Fibroblast of mammary gland (primary cell): ENCODE measurements at places on chromosomes 1 and 21.
A peak's percentile ranks its signal among the peaks of the same experiment; 100 is the strongest.

DNA sequence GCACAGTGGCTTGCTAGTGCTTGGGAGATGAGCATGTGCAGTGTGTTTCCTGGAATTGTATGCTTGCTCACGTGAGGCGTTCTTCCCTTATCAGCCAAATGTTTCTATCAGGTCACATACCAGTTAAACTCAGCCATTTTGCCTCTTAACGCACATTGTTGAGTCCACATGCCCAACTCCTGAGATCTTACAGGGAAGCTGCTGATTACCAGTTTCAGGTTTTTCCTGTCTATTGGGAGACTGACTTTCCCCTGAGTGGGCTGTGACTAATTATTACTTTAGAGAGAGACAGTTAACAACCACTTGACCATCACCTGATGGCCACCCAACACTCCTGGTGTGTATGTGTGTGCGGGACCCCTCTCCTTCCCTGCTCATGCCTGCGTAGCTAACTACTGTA is 161.3 kb upstream of the PTGFR start:
- DNase-seq, result no peak

- no peak for DNase-seq
These were observed at the start of gene CDK18 for GRCh38 chr1:205504311-205505075. Gene CDK18, plus strand, starts transcription at chr1:205504669. Its CDS starts 18,499 bp downstream, at chr1:205523168.

GRCh38 chr1:156618853-156619581 is at the start of gene HAPLN2:
Gene HAPLN2, plus strand, starts transcription at chr1:156619415. Its CDS starts 4,076 bp downstream, at chr1:156623491.
- DNase-seq, result no peak

DNA sequence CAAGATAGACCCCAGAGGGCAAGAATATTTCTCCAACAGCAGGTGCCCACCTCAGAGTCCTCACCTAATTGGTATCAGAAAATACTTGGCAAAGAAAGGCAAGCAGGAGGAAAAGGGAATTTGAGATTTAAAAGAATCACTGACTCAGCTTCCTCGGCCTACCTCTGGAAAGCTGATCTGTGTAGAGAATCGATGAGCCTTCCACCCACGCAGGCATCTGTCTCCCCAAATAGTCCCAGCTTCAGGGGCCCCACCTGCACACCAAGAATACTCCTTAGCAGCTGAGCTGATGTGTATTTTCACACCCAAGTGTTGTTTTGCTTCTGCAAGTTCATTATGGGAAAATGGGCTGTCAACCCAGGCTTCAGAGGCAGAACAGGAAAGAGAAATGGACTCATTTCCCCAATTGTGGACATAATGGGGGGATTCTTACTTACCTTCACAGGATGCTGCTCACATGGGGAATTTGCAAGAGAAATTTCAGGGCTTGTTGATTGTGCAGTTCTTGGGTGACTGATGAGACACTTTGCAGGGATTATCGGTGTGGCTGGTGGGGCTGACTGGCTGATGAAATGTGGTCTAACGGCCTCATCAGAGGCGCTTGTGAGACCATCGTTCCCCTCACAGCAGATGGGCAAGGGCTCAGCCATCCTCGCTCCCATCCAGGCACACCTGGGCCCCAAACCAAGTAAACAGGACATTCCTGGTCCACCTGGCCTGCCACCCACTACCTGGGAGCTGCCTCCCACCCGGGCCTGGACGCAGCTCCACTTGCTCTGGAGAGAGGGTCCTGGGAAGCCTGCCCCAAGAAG is 436.3 kb downstream of the PTPRU start:
- no peak for DNase-seq

DNA sequence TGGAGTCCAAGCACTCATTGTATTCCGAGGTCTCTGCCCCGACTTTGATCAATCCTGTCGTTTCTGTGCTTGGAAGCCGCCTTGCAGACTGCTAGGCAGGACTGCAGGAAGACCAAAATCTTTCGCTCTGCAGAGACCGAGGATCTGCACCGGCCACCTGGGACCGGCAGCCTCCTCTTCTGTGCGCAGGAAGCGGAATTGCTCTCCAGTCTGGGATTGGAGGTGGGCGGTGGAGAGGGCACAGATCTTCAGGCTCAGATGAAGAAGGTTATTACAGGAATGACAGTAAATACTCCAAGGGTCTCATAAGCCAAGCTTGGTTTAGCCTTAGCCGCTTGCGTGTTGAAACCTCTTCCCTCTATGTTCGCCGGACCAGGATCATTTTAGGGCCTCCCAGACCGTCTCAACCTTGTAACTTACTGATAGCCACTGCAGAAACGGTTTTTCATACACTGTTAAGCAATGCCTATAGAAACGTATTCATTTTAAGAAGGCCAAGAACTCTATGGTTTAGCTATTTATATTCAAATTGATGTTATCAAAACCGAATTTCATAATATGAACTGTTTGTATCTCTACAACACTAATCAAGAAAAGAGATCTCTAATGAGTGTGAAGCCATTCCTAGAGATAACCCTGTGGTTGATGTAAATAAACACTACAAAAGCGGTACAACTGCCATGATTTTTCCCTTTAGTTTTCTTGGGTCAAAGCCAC is 1.1 kb downstream of the MIA3 start:
- peak; percentile 48 for DNase-seq

GRCh38 chr1:50193002-50193401 is 84.3 kb downstream of the ELAVL4 start:
- no peak for DNase-seq

DNA sequence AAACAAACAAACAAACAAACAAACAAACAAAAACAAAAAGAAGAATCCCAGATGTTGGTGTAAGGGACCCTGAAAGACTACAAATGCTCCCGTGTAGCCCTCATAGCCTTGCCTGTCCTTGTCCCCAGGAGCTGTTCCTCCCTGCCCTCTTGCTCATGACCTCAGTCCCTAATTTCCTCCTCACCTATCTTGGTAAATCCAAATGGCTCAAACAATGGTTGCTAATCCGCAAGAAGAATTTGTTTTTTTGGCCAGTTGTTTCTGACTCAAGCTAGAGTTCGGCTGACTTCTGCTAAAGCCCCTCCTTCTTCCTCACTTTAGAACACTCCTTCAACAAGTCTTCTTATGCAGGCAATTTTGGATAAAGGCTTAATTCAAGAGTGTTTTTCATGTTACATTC is 15.6 kb downstream of the LCA5L start:
- DNase-seq, result no peak

GRCh38 chr1:14686701-14687100 is 88.2 kb downstream of the KAZN start:
- DNase-seq, result no peak

DNA sequence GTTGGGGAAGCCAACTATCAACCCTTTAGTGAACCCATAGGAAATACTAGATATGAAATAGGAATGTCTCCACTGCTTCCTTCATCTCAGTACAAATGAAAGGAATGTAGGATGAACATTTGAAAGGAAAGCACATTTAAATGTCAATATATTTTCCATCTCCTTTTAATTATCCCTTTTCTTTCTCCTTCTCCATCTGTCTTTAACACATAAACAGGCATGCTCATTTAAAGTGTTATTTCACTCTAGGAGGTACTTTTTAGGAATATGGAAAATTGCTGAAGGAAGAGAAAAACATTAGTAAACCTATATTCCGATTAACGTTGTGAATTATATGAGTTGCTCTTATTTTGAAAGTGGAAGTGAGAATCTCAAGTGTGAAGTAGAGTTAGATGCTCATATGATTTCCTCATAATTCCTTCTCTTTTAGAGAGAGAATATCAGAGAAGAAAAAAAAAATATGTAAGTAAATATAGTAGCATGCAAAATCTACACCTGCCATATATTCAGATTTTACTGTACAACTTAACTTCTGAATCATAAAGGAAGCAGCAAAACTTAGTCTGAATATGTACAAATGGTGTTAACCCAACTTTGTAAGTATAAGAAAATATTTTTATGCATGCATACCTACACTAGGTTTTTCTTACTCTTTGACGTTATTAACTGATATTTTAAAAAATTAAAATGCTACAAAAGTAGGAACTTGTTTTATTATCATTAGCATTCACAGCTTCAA is 406.9 kb upstream of the B3GALT2 start:
- no peak for DNase-seq

GRCh38 chr21:44854391-44854663 is 19.2 kb downstream of the PTTG1IP start:
- no peak for DNase-seq

GRCh38 chr1:48227165-48228013 is 4.9 kb downstream of the SLC5A9 start:
- no peak for DNase-seq

DNA sequence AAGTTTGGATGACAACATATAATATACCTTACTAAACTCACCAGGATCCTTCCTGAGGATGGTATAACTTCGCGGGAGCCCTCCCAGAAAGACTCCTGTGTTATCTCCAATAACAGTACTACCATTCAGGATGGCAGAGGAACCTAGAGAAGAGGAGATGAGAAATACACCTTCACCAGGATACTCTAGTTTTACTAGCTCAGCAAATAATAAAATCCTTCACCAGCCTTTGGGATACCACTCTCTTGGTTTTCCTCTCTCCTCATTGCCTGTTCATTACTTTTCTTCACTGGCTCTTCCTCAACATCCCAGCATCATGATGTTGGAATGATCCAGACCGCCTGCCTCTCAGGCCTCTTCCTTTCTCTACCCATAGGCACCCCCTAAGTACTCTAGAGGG is 336.6 kb downstream of the USH2A start:
- no peak for DNase-seq

- DNase-seq, result no peak
These were observed 158.6 kb downstream of the SYT2 start for GRCh38 chr1:202551683-202552082.

DNA sequence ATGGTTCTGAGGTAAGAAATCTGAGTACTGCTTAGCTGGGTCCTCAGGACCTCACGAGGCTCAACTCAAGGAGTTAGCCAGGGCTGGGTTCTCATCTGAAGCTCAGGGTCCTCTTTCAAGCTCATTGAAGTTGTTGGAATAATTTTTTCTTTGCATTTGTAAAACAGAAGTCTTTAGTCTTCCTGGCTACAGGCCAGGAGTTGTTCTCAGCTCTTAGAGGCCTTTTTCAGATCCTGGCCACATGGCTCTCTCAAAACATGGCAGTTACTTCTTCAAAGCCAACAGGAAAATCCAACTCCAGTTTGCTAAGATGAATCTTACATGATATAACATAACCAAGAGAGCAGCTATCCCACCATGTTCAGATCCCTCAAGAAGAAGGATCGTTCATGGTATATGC is 92.3 kb upstream of the CHODL start:
- DNase-seq, result no peak

GRCh38 chr1:204932573-204932909 is 61.9 kb downstream of the NFASC start:
- no peak for DNase-seq

GRCh38 chr1:99758073-99758511 is 8.3 kb downstream of the FRRS1 start:
- peak; percentile 28 for DNase-seq

GRCh38 chr1:217983051-217983375 is 302.1 kb upstream of the RRP15 start:
- DNase-seq, result no peak

GRCh38 chr1:89104147-89104546 is 21.8 kb downstream of the GBP2 start:
- peak; percentile 30 for DNase-seq

- DNase-seq, result peak; percentile 60
These were observed 316.2 kb downstream of the HMCN1 start for GRCh38 chr1:186050360-186050759.

DNA sequence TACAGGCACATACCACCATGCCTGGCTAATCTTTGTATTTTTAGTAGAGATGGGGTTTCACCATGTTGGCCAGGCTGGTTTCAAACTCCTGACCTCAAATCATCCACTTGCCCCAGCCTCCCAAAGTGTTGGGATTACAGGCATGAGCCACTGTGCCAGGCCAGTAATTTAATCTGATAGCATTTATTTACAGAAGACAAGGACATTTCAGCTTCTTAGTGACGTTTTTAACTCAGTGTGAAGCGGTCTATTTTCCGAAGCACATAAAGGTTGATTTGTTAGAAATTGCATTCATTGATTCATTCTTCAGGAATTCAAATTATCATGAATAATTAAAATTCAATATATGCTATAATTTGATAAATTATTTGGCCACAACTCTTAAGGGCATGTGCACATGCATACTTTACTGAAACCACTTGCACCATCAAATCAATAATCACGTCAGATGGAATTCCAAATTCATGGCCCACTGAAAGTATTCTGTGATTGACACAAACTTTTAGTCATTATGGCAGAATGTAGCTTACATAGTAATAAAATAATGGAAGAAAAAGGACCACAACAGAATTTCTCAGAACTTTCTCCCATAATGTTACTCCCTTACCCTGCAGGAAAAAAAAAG is 339.5 kb downstream of the VAV3 start:
- DNase-seq, result no peak

- no peak for DNase-seq
These were observed 38.3 kb upstream of the GBP5 start for GRCh38 chr1:89310976-89311375.

DNA sequence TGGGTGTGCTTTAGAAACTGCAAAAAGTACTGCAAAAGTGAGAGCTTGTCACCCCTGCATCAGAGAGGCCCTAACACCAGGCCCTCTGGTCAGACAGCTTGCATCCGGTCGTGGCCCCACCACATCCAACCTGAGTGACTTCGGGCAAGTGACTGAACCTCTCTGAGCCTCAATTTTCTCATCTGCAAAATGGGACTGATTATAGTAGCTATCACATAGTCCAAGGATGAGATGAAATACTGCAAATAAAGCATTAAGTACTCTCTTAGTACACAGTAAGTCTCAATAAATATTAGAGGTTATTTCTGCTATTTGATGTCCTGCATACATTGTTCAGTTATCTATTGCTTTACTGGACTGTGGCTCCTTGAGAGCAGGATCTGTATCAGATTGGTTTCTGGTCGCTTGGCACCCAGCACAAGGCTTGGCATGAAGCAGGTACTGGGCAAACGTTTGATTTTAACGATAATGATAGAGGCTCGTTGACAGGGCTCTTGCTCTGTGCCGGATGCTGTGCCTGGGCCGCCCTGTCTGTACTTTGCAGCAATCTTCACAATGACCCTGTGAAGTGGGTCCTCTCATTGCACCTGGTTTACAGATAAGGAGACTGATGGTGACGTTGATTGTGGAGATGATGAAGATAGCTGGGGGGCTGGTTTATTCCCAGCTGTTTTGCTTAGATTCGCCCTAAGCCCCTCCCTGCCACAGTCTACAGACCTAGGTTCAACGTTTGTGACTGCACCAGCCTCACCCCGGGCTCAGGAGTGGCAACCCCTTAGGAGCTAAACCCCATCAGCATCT is 43.6 kb downstream of the RAP1GAP start:
- no peak for DNase-seq

- DNase-seq, result peak; percentile 28
These were observed 7.8 kb downstream of the TBX19 start for GRCh38 chr1:168288311-168289052.

GRCh38 chr1:221337106-221337505 is 404.8 kb downstream of the DUSP10 start:
- no peak for DNase-seq

GRCh38 chr1:83776913-83777757 is 221.8 kb downstream of the TTLL7 start:
- no peak for DNase-seq

GRCh38 chr1:39106801-39107327 is 80.7 kb downstream of the NDUFS5 start:
- no peak for DNase-seq

DNA sequence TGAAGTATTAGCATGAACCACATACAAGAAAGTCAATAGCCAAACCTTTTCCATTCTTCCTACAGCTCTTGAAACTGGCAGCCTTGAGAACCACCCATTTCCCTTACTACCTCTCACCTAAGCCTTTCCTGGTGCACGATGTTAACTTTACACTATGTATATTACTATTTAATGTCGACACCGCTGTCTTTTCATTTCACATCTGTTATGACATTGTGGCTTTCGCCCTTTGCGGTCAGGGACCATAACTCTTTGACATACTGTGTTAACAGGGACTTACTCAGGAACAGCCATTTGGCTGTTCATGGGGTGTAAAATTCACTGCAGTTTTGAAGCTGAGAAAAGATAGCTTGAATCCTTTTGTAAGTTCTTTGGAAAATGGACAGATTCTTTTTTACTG is 21.1 kb upstream of the GPR88 start:
- no peak for DNase-seq
